ENCODE measurements at places on chromosomes 3 and 15.

DNA sequence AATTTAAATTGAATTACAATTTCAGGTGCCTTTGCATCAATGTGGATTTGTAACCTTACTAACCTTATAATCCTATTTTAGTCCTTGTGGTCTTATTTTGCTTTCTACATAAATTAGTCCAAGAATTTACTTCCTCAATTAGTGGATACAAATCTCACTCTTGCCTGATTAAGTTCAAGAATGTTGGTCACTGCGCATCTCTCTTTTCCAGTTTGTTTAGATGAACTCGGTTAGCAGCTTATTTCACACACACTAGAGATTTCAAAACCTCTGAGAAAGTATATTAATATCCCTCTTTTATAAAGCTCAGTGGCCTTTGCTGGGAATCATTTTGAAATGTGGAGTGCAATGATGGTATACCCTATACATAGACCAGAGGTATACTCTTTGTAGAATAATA lies 243.4 kb downstream of the DTWD1 start:
- no peak for DNase-seq

DNA sequence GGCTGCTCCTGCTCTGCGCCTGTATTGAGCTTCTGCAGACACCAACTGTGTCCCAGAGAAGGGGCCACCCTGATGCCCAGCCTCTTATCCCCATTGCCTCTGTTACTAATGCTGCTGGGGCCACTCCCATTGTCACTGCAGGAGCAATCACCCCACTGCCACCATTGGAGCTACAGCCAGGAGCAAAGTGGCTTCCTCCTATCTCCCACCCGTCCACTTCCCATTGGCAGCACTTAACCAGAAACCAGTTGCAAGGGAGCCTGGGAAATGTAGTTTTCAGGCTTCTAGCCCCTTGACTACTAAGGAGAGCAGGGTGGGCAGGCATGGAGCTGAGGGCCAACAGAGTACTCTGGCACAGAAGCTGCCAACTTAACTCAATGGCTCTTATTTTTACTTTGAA lies 55.9 kb upstream of the KLF13 start:
- peak; percentile 63 for DNase-seq

DNA sequence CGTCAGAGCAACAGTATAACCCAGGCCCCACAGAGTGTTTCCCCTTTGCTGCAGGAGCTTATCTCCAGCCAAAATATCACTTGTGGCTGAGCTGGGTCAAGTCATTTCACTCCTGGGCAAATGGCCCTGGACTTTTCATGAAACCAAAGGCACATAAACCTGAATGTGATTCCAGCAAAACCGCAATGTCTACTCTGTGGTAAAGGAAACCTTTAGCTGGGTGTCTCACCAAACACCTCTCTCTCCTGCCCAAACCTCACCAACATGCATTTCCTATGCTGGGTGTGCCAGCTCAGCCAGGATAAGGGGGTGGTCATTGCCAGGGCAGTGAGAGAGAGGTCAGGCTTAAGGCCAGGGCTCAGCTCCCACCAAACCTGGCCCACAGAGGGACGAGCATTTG lies 67.4 kb downstream of the GTPBP8 start:
- no peak for DNase-seq

GRCh38 chr3:18732474-18732873 lies 307.3 kb upstream of the SATB1 start:
- no peak for DNase-seq

- DNase-seq, result no peak
Measured at GRCh38 chr3:181326637-181327223, 337.2 kb upstream of the DNAJC19 start.

DNA sequence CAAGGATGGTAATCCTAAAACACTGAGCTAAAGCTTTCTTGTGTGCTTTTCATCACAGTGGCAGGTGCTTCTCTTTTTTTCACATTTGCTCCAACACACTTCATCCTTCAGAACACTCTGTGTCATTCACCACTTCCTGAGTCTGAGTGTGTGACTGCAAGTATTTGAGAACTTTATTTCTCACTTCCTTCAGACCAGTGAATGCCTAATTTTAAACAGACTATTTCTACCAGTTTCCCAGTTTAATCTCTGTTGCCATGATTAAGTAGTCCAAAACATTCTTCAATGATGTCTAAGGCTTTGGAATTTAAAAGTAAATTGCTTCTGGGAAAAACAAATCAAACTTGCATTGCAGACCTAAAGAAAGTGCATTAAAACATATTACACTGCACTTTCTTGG lies 541.2 kb downstream of the RBMS3 start:
- no peak for DNase-seq

- no peak for DNase-seq
Measured at GRCh38 chr3:185270956-185271332, 17.1 kb upstream of the EHHADH start.

DNA sequence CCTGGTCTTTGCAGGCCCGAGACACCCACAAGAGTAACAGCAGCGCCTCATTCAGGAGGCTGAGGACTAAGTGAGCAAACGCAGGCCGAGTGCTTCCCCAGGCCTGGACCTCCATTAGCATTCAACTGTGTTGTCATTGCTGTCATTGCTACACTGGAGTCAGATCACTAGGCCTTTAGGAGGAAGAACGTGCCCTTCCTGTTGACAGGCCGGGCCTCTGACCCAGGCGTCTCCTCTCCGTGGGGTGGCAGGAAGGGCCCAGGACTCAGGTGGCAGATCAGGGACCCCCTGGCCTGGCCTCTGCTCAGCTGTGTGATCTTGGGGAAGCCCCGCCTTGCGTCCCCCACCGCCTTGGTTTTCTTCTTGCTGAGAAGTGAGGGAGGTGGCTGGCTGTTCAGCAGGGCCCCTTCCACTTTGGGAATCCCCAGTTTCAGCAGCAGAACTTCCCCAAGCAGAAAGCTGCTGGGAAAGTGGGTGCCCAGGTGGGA lies 19.1 kb downstream of the ZDHHC19 start:
- no peak for DNase-seq

DNA sequence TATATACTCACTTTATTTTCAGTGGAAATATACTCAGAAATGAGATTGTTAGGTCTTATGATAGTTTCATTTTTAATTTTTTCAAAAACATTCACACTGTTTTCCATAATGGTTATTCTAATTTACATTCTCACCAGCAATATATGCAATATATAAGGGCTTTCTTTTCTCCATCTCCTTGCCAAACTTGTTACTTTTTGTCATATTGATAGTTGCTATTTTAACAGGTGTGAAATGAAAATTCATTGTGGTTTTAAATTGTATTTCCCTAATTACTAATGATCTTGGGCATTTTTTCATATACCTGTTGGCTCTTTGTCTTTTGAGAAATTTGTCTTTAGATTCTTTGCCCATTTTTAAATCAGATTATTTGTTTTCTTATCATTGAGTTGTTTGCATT lies 325.2 kb downstream of the DIPK2A start:
- no peak for DNase-seq

DNA sequence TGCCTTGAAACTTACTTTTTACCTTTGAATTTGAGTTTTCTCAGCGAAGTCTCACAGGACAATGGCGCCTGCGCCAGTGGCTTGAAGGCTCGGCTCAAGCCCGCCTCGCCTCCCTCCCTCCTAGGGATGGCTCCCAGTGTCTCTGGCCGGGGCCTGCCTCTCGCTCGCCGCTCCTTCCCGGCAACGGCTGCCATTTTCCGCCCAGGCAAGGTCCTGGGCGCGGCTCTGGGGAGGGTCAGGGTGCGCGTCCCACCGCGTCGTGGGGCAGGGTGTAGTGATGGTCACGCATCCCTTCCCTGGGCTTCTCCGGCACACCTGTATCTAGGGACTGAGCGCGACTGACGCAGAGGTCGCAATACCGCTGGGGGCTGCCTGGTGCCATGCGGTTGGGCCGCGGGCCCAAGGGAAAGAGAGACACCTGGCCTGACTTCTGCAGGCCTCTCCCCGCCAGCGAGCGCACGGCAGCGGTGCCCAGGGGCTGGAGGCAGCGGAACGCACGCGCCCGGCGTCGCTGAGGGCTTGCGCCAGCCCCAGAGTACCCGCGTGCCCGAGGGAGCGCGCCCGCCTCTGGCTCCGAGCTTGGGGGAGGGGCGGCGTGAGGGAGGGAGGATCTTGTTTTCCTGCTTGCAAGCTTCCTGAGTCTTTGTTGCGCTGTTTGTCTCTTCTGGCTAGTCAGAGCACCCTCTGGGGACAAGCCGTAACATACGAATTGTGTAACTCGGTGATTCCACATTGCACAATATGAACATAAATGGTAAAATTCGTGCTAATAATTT lies 20.7 kb upstream of the FEM1B start:
- peak; percentile 89 for DNase-seq

DNA sequence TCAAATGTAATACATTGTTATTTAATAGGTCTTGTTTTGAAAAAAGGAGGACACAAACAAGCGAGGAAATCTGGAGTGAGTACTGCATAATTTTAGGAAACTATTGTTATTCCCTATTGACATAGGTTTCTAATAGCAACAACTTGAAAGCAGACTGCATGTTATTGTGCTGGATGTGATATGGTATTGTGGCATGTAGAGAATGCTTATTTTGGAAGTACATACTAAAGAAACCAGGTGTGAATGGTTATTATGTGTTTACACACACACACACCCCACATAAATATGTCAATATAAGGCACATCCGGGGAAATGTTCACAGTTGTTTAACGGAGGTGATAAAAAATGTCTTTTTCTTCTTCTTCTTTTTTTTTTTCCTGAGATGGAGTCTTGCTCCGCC lies 5.9 kb upstream of the MORF4L1 start:
- no peak for DNase-seq
